ENCODE measurements at places on chromosomes 5 and 9.
A peak's percentile ranks its signal among the peaks of the same experiment; 100 is the strongest.

GRCh38 chr5:40307920-40308319 lies 371.8 kb upstream of the PTGER4 start:
- no peak for DNase-seq

GRCh38 chr5:101260857-101261256 lies 357.8 kb upstream of the ST8SIA4 start:
- DNase-seq = no peak

DNA sequence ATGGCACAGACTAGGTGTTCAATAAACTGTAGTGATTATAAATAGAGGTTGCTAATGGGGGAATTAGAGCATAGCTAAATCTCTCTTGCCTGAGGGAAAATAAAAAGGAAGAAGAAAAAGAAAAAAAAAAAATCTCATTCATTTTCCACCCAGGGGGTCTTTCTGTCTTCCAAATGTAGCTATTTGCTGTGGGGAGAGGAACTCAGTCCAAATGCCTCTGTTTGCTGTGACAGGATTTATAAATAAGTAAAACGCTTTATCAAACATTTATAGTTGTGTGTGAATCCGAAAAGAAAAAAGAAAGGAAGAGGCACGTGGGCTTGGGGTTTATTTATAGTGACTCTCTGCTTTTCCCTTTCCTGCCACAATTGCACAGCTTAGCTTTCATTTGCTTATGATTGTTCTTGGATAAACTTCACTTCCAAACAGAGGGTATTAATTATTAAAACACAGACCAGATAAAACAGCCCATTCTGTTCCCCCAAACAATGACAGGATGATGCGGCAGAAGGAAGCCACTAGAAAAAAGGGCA lies 245.7 kb downstream of the ASTN2 start:
- DNase-seq = no peak

GRCh38 chr5:74139589-74139988 lies 500.9 kb downstream of the ENC1 start:
- DNase-seq = no peak

DNA sequence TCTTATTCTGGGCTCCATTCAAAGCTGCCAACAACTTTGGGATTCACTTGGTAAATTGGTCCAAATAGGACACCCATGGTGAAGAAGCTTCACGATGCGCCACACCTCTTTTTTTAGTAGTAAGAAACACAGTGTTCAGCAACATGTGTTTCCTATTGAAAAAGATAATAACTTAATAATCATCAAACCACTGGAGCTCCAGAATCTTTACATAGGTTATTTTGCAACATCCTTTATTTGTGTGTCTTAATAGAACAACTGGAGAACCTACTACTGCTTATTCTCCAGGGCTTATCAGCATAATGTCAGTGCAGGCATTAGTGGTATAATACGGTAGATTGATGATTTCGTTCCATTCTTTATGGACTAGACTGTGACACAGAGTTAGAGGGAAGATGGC lies 63.3 kb upstream of the DAPK1 start:
- no peak for DNase-seq

DNA sequence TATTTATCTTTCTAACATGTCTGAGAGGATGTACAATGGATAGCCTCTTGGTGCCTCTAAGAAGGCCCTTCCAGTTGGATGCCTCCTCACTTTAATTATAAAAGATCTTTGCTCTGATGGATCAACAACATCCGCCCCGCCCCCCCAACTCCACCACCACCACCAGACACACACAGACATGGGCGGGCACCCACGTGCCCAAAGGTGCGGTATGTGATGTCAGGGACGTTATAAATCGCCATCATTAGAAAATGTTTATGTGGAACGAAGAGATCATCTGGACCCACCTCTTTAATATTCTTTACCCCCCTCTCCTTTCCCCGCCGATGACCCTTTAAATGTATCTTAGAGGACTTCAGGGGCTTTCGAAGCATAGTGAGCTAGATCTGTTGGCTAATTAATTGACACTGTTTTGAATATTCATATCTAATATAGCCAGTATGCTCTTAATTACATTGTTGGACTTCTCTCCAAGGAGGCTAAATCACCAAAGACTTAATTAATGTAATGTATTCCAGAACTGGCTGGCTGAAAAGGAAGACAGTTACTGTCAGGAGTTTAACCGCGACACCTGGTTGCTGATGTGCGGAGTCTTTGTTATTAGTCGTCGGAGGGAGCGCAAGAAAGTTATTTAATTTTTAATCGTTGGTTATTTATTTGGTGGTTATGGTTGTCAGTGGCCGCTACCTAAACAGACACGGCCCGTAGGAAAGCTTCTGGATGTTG lies 6.1 kb upstream of the FOXB2 start:
- DNase-seq = no peak

DNA sequence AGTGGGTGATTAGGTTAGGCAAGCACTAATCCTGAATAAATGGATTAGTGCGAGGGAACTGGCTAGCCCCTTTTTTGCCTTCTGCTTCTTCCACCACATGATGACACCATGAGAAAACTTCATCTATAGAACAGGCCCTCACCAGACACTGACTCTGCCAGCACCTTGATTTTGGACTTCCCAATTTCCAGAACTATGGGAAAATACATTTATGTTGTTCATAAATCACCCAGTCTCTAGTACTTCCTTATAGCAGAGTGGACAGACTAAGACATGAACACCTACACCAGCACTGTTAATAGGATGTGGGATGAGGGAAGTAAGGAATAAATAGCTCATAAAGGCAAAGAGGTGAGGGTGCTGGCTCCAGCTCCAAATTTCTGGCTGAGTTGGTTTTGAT lies 1.4 kb downstream of the ZNF622 start:
- no peak for DNase-seq

DNA sequence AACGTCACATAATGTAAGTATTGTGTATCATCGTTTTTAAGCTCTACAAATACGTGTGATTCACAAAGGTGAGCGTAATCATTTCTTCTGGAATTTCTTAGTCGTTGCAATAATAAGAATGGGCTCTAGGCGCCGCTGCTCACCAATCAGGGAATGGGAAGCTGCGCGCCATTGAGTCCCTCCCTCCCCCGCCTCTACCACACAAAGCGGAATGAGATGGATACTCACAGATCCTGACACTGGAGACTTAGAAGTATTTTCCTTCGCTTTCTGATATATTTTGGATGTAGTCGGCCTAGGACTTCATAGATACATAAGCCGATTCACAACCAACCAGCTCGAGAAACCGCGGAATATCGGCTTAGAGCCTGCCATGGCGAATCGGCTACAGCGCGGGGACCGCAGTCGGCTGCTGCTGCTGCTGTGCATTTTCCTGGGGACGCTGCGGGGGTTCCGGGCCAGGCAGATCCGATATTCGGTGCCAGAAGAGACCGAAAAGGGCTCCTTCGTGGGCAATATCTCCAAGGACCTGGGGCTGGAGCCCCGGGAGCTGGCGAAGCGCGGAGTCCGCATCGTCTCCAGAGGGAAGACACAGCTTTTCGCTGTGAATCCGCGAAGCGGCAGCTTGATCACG lies at the start of gene PCDHGA11:
TSS of gene PCDHGA11 (plus strand) at position 197 of the 634 bp plus-strand sequence. CDS start at position 374, 177 bp downstream.
- no peak for DNase-seq

GRCh38 chr5:31741496-31741895 lies 102.6 kb downstream of the PDZD2 start:
- no peak for DNase-seq

DNA sequence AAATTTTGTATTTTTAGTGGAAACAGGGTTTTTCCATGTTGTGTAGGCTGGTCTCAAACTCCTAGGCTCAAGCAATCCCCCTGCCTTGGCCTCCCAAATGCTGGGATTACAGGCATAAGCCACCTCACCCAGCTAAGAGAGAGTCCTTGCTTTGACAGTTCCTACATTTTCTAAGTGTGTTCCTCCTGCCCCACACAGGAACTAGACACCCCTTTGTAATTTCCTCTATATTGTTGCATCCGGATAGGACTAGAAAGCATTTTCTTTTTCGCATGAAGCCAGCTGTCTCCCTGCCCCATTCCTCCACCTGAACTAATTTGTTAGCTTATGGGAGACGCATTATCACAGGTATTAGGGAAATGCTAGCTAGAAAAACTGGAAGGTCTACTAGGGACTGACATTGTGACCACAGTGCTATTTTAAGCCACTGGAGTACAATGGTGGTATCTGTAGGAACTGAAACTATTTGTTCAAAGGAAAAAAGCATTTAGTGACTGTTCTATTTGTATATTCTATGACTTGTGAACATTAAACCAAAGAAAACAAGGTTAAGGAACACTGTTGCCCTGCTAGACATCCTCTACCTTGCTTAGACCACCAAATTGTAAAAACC lies 214.1 kb downstream of the SMARCA2 start:
- DNase-seq = no peak

- no peak for DNase-seq
These were observed 70.4 kb upstream of the TMED7 start for GRCh38 chr5:115696141-115696650.

- no peak for DNase-seq
These were observed 46.3 kb downstream of the ACO1 start for GRCh38 chr9:32430720-32431119.

- DNase-seq = peak; percentile 36
These were observed 15.9 kb upstream of the TEX10 start for GRCh38 chr9:100368672-100369071.

DNA sequence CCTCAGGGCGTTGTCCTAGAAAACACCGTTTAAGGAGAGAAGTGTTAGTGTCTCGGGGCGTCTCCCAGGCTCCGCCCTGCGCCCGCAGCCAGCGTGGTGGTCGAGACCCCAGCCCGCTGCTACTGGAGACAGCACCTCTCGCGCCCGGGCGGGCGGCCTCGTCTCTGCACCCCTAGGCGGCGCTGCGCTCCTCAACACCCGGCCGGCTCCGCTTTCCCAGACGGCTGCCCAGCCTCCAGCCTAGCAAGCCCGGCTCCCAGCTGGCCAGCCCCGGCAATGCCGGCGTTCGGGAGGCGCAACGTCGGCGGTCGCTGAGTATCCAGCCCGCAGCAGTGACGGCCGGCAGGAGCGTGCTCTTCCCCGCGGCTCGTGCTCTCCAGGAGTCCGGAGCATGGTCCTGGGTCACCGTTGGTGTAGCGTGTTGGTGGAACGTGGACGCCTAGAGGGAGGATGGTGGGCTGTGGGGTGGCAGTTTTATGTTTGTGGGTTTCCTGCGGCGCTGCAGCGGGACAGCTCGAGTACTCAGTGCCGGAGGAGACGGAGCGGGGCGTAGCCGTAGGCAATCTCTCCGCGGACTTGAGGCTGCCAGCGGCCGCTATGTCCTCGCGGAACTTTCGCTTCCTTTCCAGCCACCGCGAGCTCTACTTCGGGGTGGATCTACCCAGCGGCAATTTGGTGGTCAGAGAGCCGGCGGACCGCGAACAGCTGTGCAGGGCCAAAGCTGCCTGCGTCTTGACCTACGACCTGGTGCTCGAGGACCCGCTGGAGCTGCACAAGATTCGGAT lies 536 bp downstream of the PCDHAC1 start:
- no peak for DNase-seq

DNA sequence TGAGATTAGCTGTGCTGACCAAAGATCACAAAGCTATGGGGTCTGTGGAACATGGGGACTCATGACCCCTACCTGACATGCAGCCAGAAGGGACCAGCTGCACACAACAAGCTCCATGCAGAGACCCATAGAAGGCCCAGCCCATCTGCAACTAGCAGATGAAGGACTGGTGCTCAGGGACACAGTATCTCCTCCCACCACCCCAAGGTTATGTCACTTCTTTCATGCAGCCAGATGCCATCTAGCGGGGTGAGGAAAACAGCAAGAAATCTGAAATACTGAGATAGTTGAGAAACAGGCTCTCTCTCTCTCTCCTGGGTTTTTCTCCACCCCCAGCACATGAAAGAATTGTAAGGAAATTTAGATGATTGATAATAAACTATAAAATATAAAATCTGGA lies 161.3 kb upstream of the DAPK1 start:
- DNase-seq = peak; percentile 46

GRCh38 chr5:7779019-7780005 lies 71.6 kb downstream of the CFAP90 start:
- no peak for DNase-seq

- DNase-seq = no peak
These were observed 15.6 kb downstream of the NDUFAF2 start for GRCh38 chr5:60960591-60960990.

DNA sequence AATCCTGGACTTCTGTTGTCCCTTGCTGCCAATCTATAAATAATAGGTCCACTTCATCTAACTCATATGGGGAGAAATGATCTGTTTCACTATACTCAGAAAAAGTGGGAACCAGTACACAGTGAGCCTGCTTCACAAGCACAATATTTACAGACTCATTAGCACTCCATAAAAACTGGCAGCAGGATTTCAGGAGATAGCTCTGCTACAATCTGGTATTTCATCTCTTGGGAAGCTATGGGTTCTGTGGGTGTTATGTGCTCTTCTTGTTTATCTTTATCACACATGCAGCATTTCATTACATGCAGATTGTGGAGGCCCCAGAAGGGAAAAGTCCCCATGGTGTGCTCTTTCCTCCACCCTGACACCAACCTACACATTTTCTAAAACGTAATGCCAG lies 33.2 kb downstream of the UGT3A2 start:
- no peak for DNase-seq

DNA sequence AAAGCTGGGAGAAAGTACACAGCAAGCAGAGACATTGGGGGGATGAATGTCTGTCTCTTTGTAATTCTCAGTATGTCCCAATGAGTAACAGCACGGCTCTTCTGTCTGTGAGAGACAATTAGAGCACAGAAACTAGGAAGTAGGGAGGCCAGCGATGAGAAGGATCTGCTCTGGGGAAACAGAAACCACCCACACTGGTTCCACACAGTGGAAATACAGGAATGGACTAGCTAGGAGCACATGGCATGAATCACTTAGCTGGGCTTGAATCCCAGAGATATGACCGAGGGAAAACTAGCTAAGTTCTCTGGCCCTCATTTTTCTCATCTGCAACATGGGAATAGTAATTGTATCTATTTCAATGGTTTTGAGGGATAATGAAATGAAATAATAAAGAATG lies 895.9 kb downstream of the TLE4 start:
- DNase-seq = no peak

GRCh38 chr5:141669520-141669919 lies 12.5 kb downstream of the ARAP3 start:
- DNase-seq = no peak

- DNase-seq = peak; percentile 73
These were observed 65.2 kb upstream of the SLC25A51 start for GRCh38 chr9:37969130-37969529.

GRCh38 chr9:121883281-121884056 lies 209.6 kb downstream of the TTLL11 start:
- DNase-seq = no peak

DNA sequence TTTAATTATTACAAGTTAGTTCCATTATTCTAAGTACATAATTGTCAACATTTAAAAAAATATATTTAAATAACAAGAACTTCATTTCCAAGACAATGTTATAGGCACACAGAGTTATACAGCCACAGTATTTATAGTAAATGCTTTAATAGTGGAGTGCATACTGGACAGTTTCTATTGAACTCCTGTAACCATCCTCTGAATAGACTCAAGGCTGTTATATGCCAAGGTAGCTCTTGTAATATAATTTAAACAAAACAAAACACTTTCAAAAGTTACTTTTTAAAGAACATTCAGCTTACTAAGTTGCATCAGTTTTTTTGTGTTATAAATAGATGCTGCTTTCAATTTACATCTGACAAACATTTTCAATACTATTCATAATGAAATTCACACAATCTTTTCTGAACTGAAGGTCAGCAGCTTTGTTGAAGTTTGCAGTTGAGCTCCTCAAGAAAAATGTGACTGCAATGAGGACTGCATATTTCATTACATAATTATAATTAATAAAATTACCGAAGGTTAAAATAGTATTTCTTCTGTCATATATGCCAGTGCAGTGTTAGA lies 549.9 kb upstream of the CYLC2 start:
- DNase-seq = no peak

Data from HepG2 (cell line).